ENCODE measurements at places on chromosomes 1 and 21.

GRCh38 chr1:202692959-202693555 lies 17.2 kb downstream of the SYT2 start:
- DNase-seq = no peak

GRCh38 chr1:56585985-56586384 lies 6.6 kb upstream of the PLPP3 start:
- no peak for DNase-seq

- no peak for DNase-seq
These were observed 26.6 kb downstream of the RGS21 start for GRCh38 chr1:192343344-192343743.

DNA sequence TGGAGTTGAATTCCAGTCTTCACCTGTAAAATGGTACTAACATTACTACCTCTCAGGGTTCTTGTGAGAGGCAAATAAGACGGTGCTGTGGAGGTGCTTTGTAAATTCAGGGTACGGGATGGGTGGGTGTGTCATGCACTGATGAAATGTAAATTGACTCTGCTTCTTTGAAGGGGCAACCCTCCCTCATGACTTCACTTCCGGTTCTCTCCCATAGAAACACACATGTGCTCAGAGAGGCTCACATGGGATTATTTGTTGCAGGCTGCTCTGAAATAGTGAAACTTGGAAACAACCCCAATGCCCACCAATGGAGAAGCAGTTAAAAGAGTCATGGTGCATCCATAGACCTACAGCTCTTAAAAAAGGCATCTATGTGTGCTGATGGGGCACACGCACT lies 44.9 kb upstream of the SCMH1 start:
- DNase-seq = no peak

DNA sequence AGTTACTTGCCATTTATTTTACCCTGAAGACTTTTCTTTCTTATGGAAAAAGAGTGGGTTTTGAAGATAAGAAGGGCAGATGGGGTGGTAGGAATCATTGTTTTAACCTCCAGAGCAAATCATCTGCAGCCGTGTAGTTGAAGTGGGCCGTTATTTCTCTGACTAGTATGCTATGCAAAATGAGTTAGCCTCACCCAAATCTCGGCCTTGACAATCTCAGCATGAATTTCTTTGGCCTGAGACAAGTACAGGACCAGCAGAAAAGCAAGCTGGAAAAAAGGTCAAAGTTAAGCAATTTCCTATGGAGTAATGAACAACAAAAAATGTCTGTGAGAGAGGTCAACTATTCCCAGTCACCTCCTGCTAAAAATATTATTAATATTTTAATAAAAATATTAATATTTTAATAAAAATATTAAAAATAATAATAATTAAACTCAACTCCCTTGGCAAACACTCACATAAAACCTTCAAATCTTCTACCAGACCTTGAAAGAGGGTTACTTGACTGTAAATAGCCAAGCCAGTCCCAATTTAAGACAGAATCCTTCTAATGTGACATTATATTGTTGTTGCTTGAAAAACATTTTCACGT lies 6.8 kb upstream of the TEKT2 start:
- no peak for DNase-seq

DNA sequence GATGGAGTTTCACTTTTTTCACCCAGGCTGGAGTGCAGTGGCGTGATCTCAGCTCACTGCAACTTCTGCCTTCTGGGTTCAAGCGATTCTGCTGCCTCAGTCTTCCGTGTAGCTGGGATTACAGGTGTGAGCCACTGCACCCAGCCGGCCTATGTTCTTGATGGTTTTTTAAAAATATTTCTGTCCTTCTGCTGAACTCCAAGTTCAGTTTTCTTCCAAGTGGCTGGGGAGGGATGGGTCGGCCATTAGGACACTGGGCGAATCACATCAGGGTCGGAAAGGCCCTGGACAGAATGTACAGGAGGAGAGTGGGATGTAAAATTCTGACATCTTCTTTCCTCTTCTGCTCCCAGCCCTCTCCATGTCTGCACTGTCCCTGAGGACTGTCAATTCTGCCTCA lies 289.6 kb downstream of the PTPRU start:
- no peak for DNase-seq

DNA sequence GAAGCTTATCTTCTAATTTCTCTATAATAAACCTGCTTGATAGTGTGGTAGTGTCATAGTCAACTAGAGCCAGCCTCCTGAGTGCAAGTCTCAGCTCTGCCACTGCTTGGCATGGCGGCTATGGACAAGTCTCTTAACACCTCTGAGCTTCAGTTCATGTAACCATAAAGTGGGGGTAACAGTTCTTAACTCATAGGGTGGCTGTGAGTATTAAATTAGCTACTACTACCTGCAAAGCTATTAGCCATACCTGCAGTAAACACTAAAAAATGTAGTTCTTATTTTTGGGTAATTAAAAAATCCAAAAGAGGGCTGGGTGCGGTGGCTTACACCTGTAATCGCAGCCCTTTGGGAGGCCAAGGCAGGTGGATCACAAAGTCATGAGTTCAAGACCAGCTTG lies 2.2 kb upstream of the CDC42 start:
- DNase-seq = no peak

DNA sequence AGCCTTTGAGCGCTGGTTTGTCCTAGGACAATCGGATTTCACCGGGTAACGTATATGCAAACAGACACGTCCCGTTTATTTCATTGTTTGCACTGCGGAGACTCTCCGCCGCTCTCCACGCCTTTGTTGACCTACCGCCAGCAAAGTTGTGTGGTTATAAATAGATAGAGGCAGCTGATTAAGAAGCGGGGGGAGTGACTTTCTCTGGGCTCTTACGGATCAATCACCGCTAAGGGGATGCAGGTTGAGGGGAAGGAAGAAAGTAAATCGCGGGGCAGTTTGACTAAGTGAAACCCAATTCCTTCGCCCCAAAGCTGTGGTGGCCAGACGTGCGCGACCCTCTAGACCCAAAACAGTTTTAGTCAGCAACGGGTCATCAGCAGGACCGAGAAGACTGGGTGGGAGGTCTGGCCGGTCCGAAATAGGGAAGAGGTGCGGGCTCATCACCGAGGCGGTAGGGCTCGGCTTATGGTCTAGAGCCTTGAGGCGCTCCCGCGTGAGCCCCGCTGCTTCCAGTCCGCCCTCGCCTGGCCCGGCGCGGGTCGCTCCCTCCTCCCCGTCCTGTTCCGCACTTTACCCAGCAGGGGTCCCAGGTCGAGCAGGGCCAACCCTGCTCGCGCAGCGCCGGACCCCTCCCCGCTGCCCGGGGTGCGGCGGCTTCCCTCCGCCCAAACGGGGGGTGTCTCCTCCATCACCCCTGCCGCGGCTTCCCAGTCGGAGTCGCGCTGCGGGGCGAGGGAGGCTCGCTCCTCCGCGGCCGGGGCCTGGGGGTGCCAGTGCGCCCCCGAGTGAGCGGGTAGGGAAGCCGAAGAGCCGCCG lies 120.8 kb upstream of the RRP15 start:
- no peak for DNase-seq

GRCh38 chr1:157653494-157653873 lies 47.1 kb downstream of the FCRL3 start:
- no peak for DNase-seq

Data from cerebellar nuclear complex (tissue), 1 donor.